ENCODE measurements at places on chromosomes 12 and 14.

DNA sequence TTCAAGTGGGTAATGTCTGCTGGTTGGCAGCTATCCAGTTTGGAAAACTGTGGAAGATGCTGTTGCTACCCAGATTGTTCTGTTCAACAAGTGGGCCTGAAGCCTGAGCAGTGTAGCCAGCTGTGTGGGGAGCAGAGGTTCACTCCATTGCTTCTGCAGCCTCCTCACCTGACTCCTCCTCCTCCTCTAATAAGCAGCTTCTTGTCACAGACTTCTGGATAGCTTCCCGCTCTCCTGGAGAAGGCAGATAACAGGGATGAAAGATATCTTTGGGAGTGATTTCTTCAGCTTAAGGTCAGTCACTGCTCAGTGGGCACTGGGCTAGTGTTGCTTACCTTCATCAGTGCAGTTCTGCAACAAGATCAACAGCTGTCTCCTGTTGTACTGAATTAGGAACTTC, 2.0 kb downstream of the POP5 start:
- no peak for DNase-seq

DNA sequence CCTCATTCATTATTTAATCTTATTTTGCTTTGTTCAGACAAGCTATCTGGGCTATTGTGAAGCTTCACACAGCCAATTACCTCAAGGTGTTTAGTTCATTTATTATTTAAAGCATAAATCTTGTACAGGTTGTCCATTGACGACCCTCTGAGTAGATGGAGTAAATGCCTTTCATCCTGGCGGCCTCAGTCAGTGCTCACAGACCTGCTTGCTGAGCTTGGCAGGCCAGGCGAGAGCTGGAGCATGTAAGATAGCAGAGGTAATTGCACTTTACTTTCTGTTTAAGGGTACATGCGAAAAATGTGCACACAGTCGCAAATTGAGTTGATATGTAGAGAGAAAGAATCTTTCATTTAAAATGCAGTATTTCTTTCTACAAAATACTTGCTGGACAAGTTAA, 224.4 kb downstream of the NPAS3 start:
- DNase-seq: no peak

DNA sequence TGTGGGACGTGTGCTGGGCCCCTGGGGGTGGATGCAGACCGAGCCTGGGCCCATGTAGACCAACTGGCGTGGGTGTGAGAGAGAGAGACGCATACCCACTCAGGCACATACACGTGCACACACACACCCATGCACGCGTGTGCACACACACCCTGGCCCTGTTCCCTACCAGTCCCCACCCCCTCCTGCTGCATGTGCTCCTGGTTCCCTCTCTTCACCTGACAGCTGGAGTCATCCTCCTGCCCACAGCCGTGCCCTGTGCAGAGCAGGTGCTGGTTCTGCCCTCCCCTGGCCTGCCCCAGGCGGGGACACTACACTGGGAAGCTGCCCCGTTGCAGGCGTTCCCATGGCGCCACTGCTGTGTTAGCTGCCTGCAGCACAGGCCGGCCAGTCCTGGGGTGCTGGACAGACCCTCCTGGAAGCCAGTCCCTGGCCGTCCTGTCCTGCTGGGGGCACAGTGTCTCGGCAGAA, 18.5 kb downstream of the PACS2 start:
- no peak for DNase-seq

DNA sequence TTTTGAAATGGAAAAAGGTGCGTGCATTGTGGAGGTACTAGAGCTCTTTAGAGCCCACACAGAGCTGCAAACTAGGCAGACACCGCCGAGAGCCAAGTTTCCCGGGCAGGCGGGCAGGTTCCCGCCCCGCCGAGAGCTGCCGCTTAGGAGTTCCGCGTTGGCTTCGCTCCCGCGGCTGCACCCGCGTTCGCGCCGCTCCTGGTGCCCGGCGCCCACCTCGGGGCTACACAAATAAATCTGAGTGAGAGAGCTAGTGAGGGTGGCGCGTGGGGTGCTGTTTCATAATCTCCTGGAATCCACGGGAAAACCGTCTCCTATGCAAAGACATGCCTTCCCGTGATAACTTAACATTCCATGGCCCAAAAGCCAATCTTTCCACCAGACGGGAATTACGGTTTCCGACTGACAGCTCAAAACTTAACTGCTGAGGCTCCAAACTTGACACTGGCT, 645 bp downstream of the KITLG start:
- DNase-seq: no peak

DNA sequence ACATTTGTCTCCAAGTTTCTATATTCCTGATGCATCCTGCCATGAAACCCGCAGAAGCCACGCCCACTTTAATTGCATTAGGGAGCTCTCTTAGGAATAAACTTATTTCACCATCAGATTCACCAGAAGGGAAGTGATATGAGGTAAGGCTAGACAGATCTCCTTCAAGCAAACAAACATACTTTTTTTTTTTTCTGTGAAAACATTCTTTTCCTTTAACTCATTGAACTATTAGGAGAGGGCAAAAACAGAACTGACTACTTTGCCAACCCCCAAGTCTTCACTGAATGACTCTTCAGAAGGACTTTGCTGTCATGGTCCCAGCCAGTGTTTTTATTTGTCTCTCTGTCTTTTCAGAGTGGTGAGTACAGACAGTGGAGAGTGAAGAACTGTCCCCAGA, 48.4 kb downstream of the GTF2A1 start:
- DNase-seq: no peak

GRCh38 chr12:13161172-13161571, 35.4 kb upstream of the EMP1 start:
- no peak for DNase-seq

GRCh38 chr12:48442179-48442847, 30.0 kb upstream of the ANP32D start:
- no peak for DNase-seq

GRCh38 chr12:62917926-62918325, 17.0 kb downstream of the PPM1H start:
- no peak for DNase-seq

- no peak for DNase-seq
Measured at GRCh38 chr12:77891518-77892147, 60.9 kb downstream of the NAV3 start.

DNA sequence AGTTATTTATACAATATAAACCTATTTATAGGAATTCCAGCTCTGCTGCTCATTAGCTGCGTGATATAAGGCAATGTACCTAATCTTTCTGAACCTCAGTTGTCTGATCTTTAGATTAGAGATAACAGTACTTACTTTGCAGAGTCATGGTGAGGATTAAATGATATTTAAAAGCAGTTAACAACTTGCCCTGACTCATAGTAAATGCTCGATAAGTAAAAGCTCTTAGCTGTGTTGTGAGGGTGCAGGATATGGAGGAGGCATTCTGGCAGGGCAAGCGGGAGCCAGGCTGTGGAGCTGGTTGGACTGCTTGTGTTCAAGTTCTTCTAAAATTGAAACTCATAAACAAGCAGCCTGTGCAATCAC, 140.0 kb upstream of the PRICKLE1 start:
- DNase-seq: no peak

DNA sequence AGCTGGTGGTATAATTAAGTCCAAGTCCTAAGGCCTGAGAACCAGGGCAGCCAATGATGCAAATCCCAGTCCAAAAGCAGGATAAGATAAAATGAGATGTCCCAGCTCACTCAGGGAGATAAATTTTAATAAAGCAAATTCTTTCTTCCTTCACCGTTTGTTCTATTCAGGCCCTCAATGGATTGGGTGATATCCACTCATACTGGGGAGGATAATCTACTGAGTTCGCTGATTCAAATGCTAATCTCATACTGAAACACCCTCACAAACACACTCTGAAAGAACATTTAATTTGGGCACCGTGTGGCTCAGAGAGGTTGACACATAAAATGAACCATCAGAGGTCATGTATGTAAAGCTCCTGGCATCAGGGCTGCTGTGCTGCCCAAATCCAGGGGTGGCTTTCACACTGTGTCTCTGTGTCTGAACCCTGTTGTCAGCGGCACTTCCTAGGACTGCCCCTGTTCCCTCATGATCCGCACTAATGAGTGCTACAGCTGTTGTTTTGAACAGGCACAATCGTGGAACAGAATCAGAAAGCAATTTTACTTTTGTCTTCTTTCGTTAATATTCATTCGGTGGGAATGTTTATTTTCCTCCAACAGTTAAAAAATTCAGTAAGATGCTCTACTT, 428.5 kb upstream of the FBXO33 start:
- DNase-seq: no peak

DNA sequence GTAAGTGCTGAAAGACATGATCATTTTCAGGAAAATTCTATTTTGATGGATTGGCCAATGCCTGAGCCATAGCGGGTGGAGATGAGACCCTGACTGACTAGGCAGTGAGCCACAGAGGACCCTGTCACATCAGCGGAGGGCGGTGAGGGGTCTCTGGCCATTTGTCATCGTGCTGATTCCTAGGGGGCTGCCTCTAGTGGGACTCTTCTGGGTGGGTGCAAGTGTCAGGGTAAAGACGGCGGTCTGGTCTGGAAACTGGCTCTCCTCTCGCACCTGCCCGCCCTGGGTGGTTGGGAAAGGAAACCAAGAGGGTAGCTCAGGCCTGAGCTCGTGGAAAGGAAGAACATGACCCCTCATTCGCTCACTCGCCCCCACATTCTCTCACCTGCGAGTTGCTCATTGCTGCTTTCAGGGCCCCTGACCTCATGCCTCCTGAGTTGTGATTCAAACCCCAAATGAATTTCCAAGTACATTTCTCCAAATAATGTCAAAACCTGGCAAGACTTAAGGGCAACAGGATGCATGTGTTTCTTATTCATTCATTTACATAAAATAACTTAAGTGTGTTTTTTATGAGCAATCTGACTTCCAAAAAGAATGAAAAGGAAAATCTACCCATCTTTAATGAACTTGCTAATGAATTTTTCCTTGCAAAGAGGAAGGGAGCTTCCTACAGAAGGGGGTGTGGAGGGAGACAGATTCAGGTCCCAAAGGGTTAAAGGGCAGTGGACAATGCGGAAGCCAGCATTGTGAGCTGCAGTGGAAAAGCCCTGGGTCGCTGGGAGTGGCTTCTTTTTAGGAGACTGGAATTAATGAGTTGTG, 12.8 kb downstream of the MEG3 start:
- DNase-seq: no peak

GRCh38 chr14:29940482-29940881, 12.8 kb upstream of the PRKD1 start:
- DNase-seq: no peak

DNA sequence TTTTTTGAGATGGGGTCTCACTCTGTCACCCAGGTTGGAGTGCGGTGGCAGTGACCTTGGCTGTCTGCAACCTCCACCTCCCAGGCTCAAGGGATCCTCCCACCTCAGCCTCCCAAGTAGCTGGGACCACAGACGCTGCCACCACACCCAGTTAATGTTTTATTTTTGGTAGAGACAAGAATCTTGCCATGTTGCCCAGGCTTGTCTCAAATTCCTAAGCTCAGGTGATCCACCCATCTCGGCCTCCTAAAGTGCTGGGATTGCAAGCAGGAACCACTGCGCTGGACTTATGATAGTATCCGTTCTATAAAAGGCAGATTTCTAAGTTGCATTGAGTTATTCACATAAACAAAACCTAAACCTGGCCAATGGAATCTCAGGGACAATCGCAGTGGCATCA, 321.1 kb upstream of the PRICKLE1 start:
- no peak for DNase-seq

DNA sequence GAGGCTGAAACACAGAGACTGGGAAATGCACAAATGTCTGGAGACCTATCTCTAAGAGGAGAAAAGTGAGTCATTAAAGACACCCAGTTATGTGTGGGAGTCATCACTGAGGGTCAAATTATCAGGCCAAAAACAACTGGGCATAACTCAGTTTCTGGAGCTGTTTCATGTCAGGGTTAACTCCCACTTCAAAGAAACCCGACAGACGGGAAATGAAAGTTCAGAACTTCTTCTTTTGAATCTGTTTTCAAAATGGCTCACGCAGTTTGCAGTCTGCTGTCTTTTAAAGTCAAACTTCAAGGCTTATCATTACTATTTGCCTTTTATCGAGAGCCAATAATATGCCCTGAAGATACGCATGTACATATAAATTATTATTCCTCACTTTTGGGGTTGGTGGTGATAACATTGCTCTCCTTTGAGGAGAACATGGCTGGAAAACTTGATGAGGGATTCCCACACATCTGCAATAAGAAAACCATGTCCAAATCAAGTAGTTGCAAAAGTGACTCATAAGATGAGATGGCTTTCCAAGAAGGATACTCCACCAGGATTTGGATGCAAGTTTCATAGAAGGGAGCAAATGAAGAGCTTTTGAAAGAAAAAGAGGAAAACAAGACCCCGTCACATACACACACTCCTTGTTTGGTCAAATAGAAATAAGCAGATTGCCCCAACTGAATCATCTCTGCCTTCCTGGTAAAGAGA, 341.4 kb downstream of the ADAMTS20 start:
- no peak for DNase-seq

GRCh38 chr14:65976761-65977404, 509.3 kb upstream of the CCDC196 start:
- DNase-seq: no peak

GRCh38 chr14:95500201-95500681, 16.2 kb downstream of the SYNE3 start:
- DNase-seq: no peak

- no peak for DNase-seq
Measured at GRCh38 chr14:76313852-76314251, 62.1 kb upstream of the ESRRB start.

GRCh38 chr12:125882141-125882540, 816.9 kb downstream of the AACS start:
- no peak for DNase-seq

- no peak for DNase-seq
Measured at GRCh38 chr14:96303981-96304380, 48.0 kb downstream of the BDKRB1 start.

DNA sequence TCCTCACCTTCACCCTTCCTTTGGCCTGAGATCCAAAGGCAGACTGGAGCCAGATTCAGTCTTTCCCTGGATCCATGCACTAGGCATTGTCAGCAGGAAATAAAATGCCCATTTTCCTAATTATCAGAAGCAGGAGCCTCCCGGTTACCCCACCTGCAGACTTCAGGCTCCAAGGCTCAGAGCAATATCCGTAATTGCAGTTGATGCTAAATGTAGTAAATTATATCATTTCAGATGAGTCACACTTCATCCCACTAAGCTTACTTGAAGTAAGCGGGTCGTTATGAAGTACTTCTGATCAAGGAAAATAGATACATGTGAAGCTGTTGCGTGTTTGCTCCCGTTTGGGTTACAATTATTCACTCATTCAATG, 110.7 kb upstream of the SFSWAP start:
- no peak for DNase-seq

GRCh38 chr12:77941401-77941800, 110.7 kb downstream of the NAV3 start:
- DNase-seq: no peak

DNA sequence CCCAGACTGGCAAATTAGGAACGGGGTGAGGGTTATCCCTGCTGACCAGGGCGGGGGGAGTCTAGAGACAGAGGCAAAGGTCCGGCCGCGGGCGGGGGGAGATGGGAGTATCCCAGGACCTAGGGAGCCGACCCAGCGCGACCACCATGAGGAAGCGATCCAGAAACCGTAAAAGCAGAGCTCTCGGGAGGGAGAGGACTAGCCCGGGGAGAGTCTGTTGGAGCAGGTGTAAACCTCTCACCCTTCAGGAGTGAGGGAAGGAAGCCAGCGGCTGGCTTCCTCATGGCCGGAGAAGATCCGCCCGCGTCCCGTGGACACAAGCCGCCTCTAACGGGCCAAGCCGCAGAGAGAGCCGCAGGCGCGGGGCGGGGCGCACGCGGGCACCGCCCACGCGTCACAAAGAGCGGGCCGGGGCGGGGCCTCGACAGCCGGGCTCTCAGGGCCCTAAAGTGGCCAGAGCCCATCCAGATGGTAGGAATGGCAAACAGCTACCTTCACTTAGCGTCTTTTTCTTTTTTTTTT, at the start of gene ACRBP:
Gene ACRBP (minus strand): TSS at position 350 of the 522 bp plus-strand sequence. CDS start 66 bp downstream, at position 284.
- peak; percentile 54 for DNase-seq

GRCh38 chr14:69956970-69957369, 77.8 kb downstream of the SMOC1 start:
- no peak for DNase-seq

GRCh38 chr14:80475074-80475473, 263.8 kb upstream of the DIO2 start:
- DNase-seq: no peak
